Activated CD4-positive, alpha-beta memory T cell treated with anti-CD3 and anti-CD28 coated beads, Interleukin-2, amount 10 ng/mL, durations not matched to agents 7 days and 5 days (primary cell): ENCODE measurements at places on chromosomes 2 and 18. TPM values are rescaled to one million over a fixed set of nuclear protein-coding genes. Genes with fewer than 3 reads are reported as not detected.

Gene ANTXR1
- not detected for total RNA-seq

Gene FIGN
- total RNA-seq, result not detected

Gene TMEM214
- 80.4 TPM for total RNA-seq

Gene SERPINB11
- not detected for total RNA-seq

Gene NCKAP5
- total RNA-seq, result not detected

GRCh38 chr2:232901736-232902578, 31.9 kb downstream of the SNORC start:
- peak; percentile 55 for DNase-seq
- peak overlapping the region; percentile 11 for H3K27ac ChIP-seq
- H3K4me1 ChIP-seq, result peaks cover 11% of the 10 kb centered on the region
- H3K4me3 ChIP-seq, result no peak overlapping the region
- no peaks in the 10 kb centered on the region for H3K36me3 ChIP-seq
- no peaks in the 10 kb centered on the region for H3K27me3 ChIP-seq

GRCh38 chr2:72235497-72236415, 88.1 kb upstream of the CYP26B1 start:
- no peaks in the 10 kb centered on the region for H3K27me3 ChIP-seq
- no peak overlapping the region for H3K4me3 ChIP-seq
- H3K27ac ChIP-seq, result no peak overlapping the region
- H3K36me3 ChIP-seq, result no peaks in the 10 kb centered on the region
- no peaks in the 10 kb centered on the region for H3K4me1 ChIP-seq
- no peak for DNase-seq

DNA sequence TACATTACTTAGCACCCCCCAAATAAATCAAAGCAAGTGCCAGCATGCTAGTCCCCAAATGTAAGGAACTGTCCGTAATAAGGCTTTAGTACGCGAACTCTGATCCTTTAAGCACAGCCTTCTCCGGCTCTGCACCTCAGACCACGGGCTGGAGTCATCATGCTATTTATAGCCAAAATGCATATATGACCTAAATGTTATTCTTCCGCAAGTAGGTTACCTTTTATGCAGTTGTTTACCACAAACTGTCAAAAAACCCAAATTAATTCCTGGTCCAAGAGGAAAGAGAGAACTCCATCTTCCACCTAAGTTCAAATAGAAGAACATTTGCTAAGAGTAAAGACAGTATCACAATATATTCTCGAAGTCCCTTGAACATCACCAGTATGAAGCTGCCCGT, 42.7 kb downstream of the ZNF516 start:
- no peak overlapping the region for H3K4me3 ChIP-seq
- H3K36me3 ChIP-seq, result no peaks in the 10 kb centered on the region
- H3K27ac ChIP-seq, result no peak overlapping the region
- peaks cover 12% of the 10 kb centered on the region for H3K4me1 ChIP-seq

DNA sequence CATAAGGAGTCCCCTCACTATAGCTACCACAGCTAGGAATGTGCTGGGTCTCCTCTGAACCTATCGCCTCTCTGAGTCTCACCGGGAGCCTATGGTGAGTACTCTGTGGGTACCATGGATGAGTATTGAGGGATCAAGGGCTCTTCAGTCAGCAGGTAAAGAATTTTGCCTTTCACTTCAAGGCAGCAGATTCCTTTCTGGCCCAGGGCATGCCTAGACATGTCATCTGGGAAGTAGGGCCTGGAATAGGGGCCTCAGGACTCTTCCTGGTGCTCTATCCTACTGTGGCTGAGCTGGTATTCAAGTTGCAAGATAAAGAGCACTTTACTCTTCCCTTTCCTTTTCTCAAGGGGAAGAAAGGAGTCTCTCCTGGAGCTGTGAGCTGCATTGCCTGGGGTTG, 85.6 kb upstream of the LHCGR start:
- no peak overlapping the region for H3K4me3 ChIP-seq
- no peak overlapping the region for H3K27ac ChIP-seq
- H3K4me1 ChIP-seq, result no peaks in the 10 kb centered on the region
- no peak for DNase-seq
- H3K27me3 ChIP-seq, result no peaks in the 10 kb centered on the region

GRCh38 chr2:120516679-120517314, 170.9 kb downstream of the INHBB start:
- H3K27ac ChIP-seq, result no peak overlapping the region
- no peak for DNase-seq
- H3K4me3 ChIP-seq, result no peak overlapping the region
- H3K36me3 ChIP-seq, result no peaks in the 10 kb centered on the region
- no peaks in the 10 kb centered on the region for H3K4me1 ChIP-seq

GRCh38 chr2:120318626-120319025, 27.3 kb upstream of the INHBB start:
- no peaks in the 10 kb centered on the region for H3K36me3 ChIP-seq
- H3K27me3 ChIP-seq, result peaks cover 3% of the 10 kb centered on the region
- H3K4me1 ChIP-seq, result peaks cover 23% of the 10 kb centered on the region

GRCh38 chr2:238320648-238321281, 447 bp downstream of the TRAF3IP1 start:
- no peak for DNase-seq
- no peak overlapping the region for H3K27ac ChIP-seq
- H3K4me1 ChIP-seq, result peaks cover 22% of the 10 kb centered on the region
- H3K27me3 ChIP-seq, result peaks cover 12% of the 10 kb centered on the region
- no peaks in the 10 kb centered on the region for H3K36me3 ChIP-seq

DNA sequence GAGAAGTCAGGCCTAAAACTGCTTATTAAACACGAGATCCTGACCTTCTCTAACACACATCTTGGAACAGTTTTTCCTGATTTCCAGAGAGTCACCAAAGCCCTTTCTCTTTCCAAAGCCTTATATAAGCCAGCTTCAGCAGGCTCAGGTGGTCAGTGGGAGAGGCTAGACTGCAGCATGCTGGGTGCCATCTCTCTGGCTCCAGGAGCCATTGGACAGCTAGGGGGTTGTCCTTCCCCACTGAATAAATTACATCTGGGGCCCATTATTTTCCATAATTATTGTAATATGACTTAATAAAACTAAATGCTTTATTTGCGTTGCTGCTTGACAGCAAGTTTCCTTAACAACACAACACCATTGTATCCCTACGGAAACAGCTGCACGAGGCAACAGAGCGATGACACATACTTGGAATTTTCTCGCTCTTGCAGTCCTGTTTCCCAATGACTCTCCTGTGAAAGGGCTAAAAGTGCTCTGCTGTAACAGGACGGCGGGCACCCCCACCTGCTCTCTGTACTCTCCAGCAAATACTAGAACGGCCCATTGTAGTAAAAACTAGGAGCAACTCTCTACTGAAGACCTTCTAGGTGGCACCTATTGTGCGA, 160.6 kb downstream of the RNF144A start:
- H3K4me1 ChIP-seq, result peaks cover 4% of the 10 kb centered on the region
- H3K36me3 ChIP-seq, result no peaks in the 10 kb centered on the region

DNA sequence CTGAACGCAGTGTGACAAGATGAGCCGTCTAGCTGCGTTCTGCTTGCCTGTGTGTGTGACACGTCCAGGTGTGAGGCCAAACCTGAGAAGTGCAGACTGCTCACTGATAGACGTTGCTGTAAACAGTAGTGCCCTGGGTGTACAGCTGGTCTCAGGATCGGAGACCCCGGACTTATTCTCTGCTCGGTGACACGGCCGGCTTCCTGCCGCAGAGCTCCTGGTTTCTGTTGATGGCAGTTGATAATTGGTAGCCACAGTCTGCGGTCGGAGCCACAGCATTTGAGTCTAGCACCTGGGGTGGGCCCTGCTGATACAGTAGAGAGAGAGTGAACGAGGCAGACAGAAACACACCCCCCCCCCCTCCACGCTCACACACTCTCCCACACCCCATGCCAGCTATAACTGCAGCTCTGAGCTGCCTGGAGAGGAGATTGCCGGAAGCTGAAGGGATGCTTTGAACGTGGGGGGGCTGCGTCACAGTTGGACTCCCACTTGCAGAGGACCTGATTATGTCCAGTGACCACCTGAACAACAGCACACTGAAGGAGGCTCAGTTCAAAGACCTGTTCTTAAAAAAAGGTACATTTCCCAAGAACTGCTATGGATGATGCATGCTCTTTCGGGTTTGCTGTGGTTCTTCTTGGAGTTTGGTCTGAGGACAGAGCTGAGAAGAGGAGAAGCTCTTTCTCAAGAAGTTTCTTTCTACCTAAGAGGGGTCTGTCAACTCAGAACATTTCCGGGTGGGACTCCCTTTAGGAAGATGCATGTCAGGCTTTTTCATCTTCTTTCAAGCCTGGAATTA, 114.0 kb downstream of the FAM210A start:
- H3K36me3 ChIP-seq, result peaks cover 4% of the 10 kb centered on the region
- H3K4me3 ChIP-seq, result peak overlapping the region; percentile 69
- peak overlapping the region; percentile 96 for H3K27ac ChIP-seq
- H3K4me1 ChIP-seq, result peaks cover 93% of the 10 kb centered on the region
- no peaks in the 10 kb centered on the region for H3K27me3 ChIP-seq
- peak; percentile 86 for DNase-seq

DNA sequence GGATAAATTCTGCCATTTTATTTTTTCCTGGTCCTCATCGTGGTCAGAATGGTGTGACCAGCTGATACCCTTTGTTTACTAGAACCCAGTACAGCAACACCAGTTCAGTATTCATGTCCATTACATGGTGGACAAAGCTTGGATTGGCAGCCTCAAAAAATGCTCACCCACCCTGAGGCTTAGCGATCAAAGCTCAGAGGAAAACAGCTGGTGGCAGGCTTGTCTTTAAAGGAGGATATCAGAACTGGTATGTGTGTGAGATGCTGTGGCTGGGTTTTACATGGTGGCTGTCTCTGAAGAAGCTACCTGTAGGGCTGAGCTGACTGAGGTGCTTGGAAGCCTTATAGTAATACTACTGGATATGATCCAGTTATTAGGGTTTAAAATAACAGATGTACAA, 471.1 kb upstream of the MEX3C start:
- no peaks in the 10 kb centered on the region for H3K27me3 ChIP-seq
- no peak for DNase-seq
- no peak overlapping the region for H3K27ac ChIP-seq
- H3K4me3 ChIP-seq, result no peak overlapping the region

- H3K27ac ChIP-seq, result no peak overlapping the region
- H3K36me3 ChIP-seq, result no peaks in the 10 kb centered on the region
- no peaks in the 10 kb centered on the region for H3K4me1 ChIP-seq
- H3K27me3 ChIP-seq, result no peaks in the 10 kb centered on the region
- no peak for DNase-seq
These were observed 475.1 kb downstream of the TNS1 start for GRCh38 chr2:217527590-217528202.

DNA sequence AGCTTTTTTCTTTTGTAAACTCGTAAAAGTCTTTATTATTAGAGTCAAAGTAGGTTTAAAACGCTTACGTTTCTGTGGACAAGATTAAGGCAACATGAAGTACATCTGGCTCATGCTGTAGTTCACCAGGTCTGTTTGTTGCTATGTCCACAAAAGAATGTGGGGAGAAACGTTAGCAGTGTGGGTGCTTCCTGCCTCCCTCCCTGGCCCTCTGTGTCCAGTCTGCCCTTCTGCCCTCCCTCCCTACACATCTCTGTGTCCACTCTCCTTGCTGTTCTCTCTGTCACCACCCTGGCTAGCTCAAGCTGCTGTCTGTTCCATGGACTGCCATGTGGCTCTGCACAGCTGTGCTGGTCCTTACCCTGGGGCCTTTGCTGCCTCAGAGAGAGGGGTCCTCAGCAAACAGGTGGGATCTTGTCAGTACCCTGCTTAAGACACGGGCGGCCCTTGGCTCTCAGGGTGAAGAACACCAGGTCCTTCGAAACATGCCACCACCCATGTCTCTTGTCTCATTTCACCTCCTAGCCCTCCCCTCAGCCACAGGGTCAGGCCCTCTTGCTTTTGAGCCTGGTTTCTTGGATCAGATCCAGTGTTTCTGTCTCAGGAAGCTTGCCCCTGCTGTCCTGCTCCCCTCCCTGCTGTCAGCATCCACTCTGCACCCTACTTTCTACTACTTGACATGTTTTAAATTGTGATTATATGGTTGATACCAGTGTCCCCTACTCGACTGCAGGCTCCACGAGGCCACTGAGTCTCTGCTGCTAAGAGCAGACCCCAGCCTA, 79.2 kb downstream of the LIMS1 start:
- no peak for DNase-seq
- H3K27me3 ChIP-seq, result no peaks in the 10 kb centered on the region
- H3K27ac ChIP-seq, result peak overlapping the region; percentile 86
- H3K36me3 ChIP-seq, result peaks cover 9% of the 10 kb centered on the region
- no peak overlapping the region for H3K4me3 ChIP-seq
- peaks cover 88% of the 10 kb centered on the region for H3K4me1 ChIP-seq

GRCh38 chr2:144462266-144462665, 57.7 kb downstream of the ZEB2 start:
- H3K4me3 ChIP-seq, result no peak overlapping the region
- H3K36me3 ChIP-seq, result peaks cover 4% of the 10 kb centered on the region
- H3K27me3 ChIP-seq, result no peaks in the 10 kb centered on the region
- H3K27ac ChIP-seq, result no peak overlapping the region

- no peaks in the 10 kb centered on the region for H3K36me3 ChIP-seq
- no peak overlapping the region for H3K27ac ChIP-seq
- DNase-seq, result no peak
- no peaks in the 10 kb centered on the region for H3K27me3 ChIP-seq
These were observed 347.1 kb downstream of the TXNL1 start for GRCh38 chr18:56291294-56291693.

DNA sequence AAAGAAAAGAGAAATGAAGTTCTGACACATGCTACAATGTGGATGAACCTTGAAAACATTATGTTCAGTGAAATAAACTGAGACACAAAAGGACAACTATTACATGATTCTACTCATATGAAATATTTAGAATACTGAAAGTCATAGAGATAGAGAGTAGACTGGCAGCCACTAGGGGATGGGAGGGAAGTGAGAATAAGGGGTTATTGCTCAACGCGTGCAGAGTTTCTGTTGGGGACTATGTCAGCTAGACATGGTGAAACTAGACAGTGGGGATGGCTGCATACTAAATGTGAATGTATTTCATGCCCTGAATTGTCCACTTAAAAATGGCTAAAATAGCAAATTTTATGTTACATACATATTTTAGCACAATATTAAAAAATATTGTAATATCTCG, 108.7 kb upstream of the ATL2 start:
- no peaks in the 10 kb centered on the region for H3K4me1 ChIP-seq
- H3K4me3 ChIP-seq, result no peak overlapping the region
- DNase-seq, result no peak
- no peaks in the 10 kb centered on the region for H3K36me3 ChIP-seq
